ENCODE measurements at places on chromosomes 5 and 9. TPM values are rescaled to one million over a fixed set of nuclear protein-coding genes. Genes with fewer than 3 reads are reported as not detected.

DMRT3 gene
- total RNA-seq = not detected

DNA sequence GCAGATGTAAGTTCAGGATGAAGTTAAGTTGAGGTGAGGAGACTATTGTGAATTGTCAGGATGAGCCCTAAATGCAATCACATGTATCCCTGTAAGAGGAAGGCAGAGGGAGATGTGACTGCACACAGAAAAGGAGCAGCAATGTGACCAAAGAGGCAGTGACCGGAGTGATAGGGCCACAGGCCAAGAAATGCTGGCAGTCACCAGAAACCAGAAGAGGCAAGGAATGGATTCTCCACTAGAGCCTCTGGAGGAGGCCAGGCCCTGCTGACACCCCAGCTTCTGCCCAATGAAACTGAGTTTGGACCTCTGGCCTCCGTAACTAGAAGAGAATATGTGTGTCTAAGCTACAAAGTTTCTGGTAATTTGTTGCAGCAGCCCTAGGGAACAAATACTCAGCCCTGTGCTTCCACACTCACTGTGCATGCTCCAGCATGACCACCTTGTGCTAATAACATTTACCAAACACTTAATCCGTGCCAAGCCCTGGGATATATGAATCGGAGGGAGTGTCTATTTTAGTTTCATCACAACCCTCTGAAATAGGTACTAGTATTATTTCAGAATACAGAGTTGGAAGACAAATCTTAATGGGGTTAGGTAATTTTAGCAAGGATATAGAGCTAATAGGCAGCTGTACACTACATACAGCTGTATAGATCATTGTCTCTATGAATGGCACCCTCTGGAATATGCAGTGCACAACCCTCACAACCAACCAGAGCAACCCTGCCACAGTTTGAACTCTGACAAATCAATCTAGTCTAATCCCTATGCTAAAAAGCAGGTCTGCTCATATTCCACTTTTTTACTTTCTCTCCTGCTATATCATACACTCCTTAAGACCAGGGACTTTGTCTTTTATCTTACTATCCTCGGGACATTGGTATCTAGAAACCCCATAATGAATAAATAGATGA is 7.8 kb upstream of the GPX8 start:
- no peak for DNase-seq

ECM2 gene
- total RNA-seq = not detected

DNA sequence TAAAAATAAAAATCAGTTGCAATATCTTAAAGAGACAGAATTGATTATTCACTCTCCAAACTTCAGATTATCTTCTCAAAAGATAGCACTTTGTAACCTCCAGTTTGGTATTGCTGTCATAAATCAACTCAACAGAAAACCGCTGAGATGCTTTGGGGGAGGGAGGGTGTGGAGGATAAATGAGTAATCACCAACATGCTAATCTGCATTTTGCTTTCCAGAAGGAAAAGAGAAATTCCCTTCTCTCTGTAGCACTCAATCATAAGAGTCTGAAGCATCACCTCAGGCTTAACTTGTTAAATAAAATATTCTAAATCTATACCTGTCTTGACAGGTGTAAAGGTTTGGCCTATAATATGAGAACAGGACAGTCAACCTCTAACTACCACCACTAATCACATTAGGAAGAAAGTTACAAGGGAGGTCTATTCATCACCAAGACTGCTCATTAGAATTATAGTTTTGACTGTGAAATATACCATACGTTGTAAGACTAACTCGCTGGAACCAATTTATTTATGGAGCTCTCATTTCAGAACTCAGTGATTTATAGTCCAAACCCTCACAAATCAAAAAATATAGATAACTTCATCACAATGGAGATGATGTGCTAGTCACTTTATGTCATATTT is 89.0 kb downstream of the PIK3R1 start:
- peak; percentile 46 for DNase-seq

- no peak for DNase-seq
Observed at GRCh38 chr5:3139499-3139931, 388.0 kb upstream of the IRX2 start.

FOXD4L6 gene
- total RNA-seq = not detected

KCNT1 gene
- total RNA-seq = not detected

DNA sequence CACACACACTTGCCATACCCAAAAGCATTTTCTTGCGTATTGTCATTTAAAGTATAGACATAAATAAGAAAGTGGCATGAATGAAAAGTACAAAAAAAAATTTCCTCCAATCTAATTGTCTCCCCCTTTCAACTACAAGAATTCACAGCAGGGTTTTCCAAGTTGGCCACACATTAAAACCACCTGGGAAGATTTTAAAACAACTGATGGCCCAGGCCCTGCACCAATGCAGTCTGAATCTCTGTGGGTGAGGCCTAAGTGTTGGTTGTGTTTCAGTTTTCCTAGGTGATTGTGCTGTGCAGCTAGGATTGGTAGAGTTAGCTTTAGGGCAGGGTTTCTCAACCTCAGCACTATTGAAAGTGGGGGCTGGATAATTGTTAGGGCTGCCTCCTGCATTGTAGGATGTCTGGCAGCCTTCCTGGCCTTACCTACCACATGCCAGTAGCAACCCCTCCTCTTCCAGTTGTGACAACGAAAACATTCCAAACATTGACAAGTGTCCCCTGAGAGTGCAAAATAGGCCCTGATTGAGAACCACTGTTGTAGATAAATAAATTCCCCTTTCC is 337.1 kb downstream of the KIAA0825 start:
- no peak for DNase-seq

DNA sequence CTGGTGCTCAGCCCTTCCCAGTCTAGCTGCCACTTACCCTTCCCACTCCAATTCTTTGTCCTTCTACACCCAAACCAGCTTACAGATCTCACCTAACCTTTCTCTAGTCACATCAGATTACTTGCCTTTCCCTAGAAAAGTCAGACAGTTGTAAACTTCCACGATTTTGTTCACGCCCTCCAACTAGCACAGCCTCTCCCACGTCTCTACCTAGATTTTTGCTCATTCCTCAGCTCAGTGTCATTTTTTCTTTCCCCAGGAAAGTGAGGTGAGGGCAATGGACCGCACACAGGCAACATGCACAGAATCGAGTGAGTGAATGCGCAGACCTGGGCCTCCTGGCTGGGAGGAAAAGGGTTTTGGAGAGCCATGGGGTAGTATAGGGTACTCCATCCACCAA is 20.9 kb upstream of the PRUNE2 start:
- no peak for DNase-seq
